Fibroblast of upper back skin (primary cell): ENCODE measurements at places on chromosomes 16 and 17.

DNA sequence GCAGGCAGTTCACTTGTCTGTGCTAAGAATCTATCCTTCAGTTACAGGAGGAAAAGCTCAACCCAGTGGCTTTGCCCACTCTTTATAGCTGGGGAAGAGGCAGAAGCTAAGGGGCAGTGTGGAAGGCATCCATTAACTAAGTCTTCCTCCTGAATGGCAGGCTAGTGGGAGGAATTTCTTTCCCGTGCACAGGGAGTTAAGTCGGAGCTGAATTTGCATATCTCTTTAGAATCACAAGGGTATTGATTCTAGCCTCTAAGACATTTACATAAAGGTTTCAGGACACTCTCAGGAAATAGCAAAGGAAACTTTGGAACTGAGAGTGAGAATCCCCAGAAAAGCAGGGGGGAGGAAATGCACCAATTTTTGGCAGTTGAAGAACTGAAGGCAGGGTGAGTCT is 245.6 kb downstream of the CA10 start:
- no peak for DNase-seq

DNA sequence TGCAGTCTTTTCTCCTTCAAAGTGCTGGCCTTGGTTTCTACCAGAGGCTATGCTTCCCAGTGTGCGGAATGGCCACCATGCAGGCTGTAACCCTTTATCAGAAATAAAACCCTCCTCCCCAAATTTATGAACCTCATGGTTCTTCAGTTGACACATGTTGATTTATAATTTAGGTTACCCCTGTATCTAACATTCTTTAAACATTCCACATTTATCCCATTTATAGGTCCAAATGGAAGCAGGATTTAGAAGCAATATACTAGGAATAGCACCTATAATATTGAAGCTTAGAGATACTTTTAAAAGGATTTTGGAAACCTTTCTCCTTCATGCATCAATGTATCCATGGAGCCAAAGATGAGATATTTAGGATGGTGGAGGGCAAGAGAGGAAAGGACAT is 438.8 kb upstream of the C16orf82 start:
- no peak for DNase-seq

DNA sequence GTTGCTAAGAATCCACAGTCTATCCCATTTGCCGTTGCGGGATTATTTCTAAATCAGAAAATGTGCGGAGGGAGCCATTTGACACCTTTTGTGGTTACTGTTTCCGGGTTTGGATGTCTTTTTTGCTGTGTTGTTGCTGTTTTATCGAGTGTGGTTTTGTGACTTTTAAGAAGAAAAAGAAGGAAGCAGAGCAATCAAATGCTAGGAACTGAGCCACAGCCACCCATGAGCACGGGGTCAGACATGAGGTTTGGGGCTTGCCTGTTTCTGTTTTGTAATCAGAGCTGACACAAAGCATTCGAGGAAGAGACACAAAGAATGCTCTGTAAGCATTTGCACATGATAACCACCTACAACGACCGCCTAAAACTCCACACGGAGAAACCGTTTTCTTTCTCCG is 53.1 kb upstream of the CHMP6 start:
- no peak for DNase-seq

DNA sequence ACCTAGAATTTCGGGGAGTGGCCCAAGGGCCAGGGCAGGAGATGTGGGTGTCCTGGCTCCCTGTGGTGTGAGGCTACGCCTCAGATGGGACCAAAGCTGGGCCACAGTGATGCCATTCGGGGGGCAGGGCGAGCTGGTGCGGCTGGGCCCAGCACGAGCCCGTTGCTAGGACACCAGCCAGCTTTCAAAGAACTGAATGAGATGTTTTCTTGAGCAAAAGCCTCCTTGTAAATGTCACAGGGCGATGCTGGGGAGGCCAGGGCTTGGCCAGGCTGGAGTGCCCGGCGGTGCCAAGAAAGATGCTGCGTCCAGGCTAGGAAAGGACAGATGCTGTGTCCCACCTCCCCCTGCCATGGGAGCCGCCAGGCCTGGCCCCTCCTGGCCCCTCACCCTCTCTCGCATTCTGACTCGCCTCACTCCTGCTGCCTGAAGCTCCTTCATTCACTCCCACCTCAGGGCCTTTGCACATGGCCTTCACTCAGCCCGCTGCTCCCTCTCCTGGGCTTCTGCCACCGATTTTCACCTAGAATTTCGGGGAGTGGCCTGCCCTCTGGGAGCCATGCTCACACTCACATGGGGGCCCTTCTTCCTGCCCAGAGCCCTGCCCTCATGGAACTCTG is 39.1 kb downstream of the CPNE2 start:
- no peak for DNase-seq

DNA sequence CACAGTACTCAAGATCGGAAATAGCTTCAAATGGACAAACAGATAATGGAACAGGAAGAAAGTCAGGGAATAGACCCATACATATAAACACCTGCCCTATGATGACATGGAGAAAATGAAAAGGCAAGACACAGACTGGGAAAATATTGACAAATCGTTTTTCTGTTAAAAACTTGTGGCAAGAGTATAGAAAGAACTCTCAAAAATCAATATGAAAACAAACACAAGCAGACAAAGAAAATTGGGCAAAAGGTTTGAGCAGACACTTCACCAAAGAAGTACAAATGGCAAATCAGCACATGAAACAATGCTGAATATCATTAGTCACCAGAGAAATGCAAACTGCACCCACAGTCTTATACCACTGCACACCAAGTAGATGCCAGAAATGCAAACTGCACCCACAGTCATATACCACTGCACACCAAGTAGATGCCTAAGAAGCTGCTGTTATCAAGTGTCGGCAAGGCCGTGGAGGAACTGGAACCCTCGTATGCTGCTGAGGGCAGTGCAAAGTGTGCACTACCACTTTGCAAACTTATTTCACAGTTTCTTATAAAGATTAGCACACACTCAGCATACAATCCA is 123.5 kb upstream of the CHMP6 start:
- no peak for DNase-seq

DNA sequence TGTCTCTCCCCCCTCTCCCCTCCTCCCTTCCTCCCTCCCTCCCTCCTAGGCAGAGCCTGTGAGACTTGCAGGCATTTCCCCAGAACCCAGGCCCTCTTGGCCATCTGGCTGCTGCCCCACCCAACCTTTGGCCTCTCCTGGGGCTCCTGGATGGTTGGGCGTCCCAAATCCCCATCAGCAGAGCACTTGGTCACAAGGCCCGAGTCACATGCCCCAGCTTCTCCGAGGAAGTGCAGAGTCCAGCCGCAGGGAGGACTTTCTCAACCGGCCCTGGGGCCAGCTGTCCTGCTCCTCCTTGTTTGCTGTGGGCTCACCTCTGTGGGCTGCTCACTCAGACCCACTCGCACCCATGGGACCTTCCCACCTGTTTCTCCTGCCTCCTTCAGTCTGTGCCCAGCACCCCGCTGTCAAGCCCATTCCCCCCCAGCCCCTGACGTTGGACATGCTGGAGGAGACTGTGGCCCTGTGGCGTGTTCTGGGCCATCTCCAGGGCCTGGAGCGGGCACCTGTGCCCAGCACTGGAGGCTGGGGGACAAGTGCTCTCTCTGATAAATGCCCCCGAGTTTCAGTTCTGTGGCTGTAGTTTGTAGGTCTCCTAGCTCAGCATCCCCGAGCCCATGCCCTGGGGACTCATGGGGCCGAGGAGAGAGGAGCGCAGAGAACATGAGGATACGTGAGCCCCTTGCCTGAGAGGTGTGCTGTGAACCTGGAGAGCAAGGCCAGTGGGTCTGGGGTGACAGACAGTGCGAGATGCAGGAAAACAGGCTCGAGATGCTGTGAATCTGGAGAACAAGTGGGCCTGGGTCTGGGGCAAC is 42.3 kb upstream of the ZNF750 start:
- no peak for DNase-seq
